ENCODE measurements at places on chromosomes 7 and 10. TPM values are rescaled to one million over a fixed set of nuclear protein-coding genes. Genes with fewer than 3 reads are reported as not detected.

Gene NPFFR1
- total RNA-seq: not detected

DNA sequence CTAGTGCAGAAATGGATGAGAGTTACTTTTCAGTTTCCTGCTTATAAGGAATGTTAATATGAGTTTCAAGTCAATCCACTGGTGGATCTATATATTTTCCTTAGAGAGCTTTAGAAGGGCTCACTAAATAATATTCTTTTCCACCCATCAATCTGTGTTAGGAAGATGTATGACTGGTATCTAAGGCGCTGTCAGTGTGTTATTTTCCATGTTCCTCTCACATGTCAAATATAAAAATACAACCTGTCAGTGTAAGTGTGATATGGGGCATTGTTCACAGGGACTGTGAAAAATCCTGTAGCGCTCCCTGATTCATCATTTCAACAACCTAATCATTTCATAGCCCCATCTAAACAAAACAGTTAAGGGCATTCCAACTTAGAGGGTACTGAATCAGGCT, 203.1 kb downstream of the TMEM26 start:
- H3K36me3 ChIP-seq: no peaks in the 10 kb centered on the region
- H3K27me3 ChIP-seq: no peaks in the 10 kb centered on the region
- no peak overlapping the region for H3K27ac ChIP-seq
- no peaks in the 10 kb centered on the region for H3K4me1 ChIP-seq
- H3K4me3 ChIP-seq: no peak overlapping the region
- DNase-seq: no peak

DNA sequence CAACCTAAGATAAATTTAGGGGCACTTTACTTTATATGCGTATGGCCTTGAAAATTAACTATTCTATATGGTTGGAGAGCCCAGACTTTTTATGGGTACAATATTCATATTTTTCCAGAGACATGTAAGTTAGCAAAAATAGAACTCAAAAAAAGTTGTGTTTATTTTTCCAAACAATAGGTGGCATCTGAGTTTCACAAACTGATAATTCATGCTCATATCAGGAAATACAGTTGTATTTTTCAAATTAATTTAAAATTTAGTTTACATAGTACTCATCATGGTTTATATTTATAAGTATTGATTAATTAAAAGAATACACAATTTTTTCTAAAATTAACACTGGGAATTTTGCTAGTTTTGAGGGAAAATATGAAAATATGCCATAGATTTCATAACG, 34.6 kb downstream of the ANKRD7 start:
- no peaks in the 10 kb centered on the region for H3K36me3 ChIP-seq
- H3K27ac ChIP-seq: no peak overlapping the region
- no peak overlapping the region for H3K4me3 ChIP-seq

DNA sequence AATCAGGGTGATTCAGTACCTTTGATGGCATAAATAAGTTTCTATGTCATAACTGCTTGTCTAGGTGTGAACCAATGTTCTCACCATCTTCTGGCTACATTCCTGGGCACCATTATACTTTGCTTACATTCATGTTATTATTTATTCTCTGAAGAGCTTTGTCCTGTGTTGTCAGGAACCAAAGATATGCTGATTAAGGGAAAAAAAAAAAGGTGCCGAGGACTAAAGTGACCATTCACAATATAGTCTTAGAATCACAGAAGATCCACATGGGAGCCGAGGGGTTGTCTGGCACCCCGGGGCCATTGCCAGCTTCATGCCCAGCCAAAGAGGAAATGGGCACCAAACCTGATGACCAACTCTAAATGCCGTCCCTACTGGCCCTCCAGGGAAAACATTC, 329.2 kb upstream of the NFE2L3 start:
- no peak for DNase-seq
- H3K27ac ChIP-seq: no peak overlapping the region
- H3K27me3 ChIP-seq: no peaks in the 10 kb centered on the region
- no peak overlapping the region for H3K4me3 ChIP-seq
- H3K4me1 ChIP-seq: no peaks in the 10 kb centered on the region

DNA sequence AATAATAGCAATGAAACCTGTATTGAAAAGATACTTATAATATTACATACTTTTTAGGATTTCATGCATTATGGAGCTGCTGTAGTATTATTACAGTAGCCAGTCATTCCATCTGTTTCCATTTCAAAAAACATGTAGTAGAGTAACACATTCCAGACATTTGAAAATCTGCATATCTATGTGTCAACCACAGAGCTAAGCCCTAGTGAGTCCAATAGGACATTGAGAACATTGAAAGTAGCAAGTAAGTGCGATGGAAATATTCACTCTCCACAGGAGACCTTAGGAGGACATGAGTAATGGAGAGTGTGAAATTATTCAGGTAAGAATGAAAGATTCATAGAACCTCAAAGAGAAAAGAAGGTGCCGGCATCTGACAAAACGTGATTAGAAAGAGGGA, 15.3 kb downstream of the NSMCE4A start:
- no peak overlapping the region for H3K27ac ChIP-seq
- no peak for DNase-seq
- no peaks in the 10 kb centered on the region for H3K4me1 ChIP-seq
- H3K36me3 ChIP-seq: peaks cover 41% of the 10 kb centered on the region
- no peak overlapping the region for H3K4me3 ChIP-seq

Measured in ascending aorta (tissue), 2 donors.